CD8-positive, alpha-beta memory T cell (primary cell): ENCODE measurements at places on chromosomes 11 and 22. TPM values are rescaled to one million over a fixed set of nuclear protein-coding genes. Genes with fewer than 3 reads are reported as not detected.

Gene SEC14L2
- polyA plus RNA-seq, result 4.6 TPM

Gene VSIG2
- polyA plus RNA-seq, result not detected

Gene MUC15
- polyA plus RNA-seq, result not detected

Gene OR8D4
- polyA plus RNA-seq, result not detected

Gene APOL4
- not detected for polyA plus RNA-seq

Gene C22orf23
- not detected for polyA plus RNA-seq

Gene TRIM66
- 0.43 TPM for polyA plus RNA-seq

Gene OR8B2
- polyA plus RNA-seq, result not detected

Gene KCNJ4
- polyA plus RNA-seq, result not detected

Gene VPREB1
- polyA plus RNA-seq, result not detected

Gene RBMXL2
- polyA plus RNA-seq, result not detected

Gene IL18BP
- polyA plus RNA-seq, result 21.8 TPM

Gene PANX2
- polyA plus RNA-seq, result not detected

Gene MLC1
- polyA plus RNA-seq, result 1.7 TPM

Gene PHF21B
- polyA plus RNA-seq, result not detected

Gene OR8G5
- not detected for polyA plus RNA-seq

Gene SPTBN2
- polyA plus RNA-seq, result not detected

Gene EFEMP2
- 0.23 TPM for polyA plus RNA-seq

Gene INTS4
- polyA plus RNA-seq, result 44.5 TPM

Gene FAM111B
- polyA plus RNA-seq, result 0.12 TPM

Gene CEP126
- polyA plus RNA-seq, result 1.1 TPM
